ENCODE measurements at places on chromosomes 4 and X.
A peak's percentile ranks its signal among the peaks of the same experiment; 100 is the strongest.

DNA sequence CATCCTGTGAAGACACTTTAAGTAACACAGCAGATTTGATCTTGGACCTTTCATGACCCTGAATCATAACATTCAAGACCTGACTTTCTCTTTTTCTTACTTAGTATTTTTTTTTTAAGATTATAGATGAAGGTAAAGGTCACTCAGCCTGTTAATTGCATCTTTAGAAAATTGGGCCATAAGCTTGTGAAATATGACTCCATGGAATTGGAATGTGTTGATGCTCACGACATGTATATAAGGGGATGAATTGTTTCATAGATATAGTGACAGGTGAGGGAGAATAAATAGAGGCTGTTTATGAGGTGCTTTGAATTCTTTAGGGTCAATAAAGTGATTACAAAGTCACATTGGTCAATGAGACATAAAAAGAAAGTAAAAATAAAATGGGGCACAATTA, 27.7 kb upstream of the HS3ST1 start:
- DNase-seq = no peak

GRCh38 chrX:43345166-43345565, 310.9 kb upstream of the MAOA start:
- DNase-seq = no peak

- DNase-seq = no peak
Observed at GRCh38 chr4:47478804-47479203, 6.3 kb upstream of the ATP10D start.

DNA sequence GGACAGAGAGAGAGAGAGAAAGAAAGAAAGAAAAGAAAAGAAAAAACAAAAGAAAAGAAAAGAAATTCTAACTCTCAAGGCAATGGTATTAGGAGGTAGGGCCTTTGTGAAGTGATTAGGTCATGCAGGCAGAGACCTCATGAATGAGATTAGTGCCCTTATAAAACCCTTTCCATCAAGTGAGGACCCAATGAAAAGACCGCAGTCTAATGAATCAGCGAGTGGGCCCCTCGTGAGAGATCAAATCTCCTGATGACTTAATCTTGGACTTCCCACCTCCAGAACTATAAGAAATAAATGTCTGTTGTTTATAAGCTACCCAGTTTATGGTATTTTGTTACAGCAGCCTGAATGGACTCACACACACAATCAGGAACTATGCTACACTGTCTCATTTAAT, 16.9 kb downstream of the AASDH start:
- no peak for DNase-seq

DNA sequence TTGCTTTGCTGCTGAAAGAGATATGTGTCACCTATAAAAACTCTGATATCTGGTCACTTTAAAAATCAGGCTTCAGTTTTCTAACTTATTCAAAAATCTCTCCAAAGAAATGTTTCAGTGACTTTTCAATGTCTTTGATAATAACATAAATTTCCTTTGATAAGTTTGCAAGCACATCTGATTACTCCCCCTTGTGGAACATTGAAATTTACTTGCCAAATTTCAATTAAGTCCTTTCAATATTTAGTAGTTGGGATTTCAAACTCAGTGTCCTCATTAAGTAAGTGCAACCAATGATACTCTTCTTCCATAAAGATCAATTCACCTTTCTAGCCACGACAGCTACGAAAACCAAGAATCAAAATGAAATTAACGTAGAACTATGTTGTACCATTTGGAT, 151.3 kb upstream of the FAM47C start:
- no peak for DNase-seq

DNA sequence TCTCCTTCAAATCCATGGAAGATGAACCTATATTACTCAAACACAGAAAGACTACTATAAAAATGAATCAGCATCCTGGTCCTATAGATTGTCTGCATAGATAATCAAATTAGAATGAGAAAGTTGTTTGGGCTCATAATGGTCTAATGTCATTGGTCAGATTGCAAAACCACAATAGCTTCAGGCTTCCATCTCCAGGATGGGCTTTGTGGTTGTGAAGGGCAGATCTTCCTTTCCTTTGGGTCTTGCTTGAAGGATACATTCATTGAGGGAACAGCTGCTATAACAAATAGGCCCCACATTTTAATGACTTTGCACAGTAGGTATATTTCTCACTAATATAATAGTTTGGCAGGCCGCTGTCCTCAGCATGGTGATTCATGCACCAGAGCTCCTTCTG, 94.3 kb downstream of the REPS2 start:
- DNase-seq = no peak

- DNase-seq = no peak
Observed at GRCh38 chr4:100063355-100063754, 113.3 kb upstream of the H2AZ1 start.

GRCh38 chrX:2500091-2500802, 529 bp downstream of the DHRSX start:
- DNase-seq = peak; percentile 54

GRCh38 chr4:66187175-66187720, 517.0 kb upstream of the EPHA5 start:
- DNase-seq = no peak

GRCh38 chr4:165079476-165079875, 25.8 kb downstream of the TRIM75 start:
- no peak for DNase-seq

DNA sequence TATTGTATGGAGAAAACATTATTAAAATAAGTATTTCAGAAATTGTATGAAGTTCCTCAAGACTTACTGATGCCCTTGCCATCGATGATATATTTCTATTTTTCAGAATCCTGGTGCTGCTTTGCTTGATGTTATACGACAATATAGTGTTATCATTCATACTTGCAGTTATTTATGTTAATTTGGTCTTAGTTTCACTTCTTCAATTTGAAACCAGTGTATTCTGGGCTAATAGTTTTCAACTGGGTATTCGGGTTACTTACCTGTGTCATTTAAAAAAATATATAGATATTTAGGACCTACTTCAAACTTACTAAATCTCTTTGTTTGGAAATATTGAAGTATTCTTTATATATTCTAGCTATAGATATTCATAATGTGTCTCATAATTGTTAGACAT, 1414.7 kb downstream of the C4orf33 start:
- no peak for DNase-seq

DNA sequence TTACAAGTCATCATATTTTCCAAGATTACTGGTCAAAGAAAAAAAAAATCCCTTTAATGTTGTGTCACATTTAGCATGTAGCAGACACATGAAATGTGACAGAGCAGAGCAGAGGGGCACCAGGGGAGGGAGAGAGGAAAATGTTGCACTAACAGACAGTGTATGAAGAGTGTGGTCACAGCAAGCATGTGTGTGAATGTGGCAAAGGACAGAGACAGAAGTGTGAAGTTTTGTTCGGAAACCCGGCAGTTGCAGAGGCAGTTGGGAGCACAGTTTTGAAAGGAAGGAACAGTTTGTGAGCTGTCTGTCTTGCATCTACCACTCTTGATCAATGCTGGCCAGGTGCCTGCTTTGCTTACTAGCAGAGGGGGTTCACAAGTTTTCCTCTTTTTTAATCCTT, 83.9 kb upstream of the MAP3K15 start:
- no peak for DNase-seq

- DNase-seq = no peak
Observed at GRCh38 chrX:57900975-57901374, 9.3 kb downstream of the ZXDA start.

DNA sequence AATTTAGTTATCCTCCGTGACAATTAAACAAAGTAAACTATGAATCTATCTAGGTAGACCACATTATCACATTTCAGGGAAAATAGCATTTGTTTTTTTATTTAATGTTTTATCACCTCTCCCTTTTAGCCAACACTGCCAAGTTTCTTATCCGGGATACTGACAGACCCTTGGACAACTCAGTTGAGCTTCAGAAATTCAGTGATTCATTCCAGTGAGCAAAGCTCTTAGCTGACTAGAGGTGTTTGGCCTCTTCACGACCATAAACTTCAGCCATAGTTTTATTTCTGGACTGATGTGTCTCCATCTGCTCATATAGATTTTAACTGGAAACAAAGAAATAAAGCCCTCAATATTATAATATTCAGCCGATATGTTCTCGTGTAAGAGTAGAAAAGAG, 15.2 kb downstream of the SLITRK2 start:
- DNase-seq = no peak

- no peak for DNase-seq
Observed at GRCh38 chr4:86916392-86916791, 18.4 kb upstream of the AFF1 start.

- no peak for DNase-seq
Observed at GRCh38 chr4:184897895-184898294, 72.1 kb upstream of the ACSL1 start.

DNA sequence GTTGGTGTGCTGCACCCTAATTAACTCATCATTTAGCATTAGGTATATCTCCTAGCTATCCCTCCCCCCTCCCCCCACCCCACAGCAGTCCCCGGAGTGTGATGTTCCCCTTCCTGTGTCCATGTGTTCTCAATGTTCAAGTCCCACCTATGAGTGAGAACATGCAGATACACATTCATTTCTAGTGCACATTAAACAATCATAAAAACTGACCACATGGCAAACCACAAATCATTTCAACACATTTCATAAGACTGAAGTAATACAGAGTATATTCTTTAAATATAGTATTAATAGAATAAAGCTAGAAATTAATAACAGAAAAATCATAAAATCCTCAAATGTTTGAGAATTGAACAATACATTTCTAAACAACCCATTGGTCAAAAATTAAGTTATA, 34.1 kb downstream of the PRKG2 start:
- DNase-seq = no peak

GRCh38 chrX:35622601-35623000, 175.5 kb upstream of the MAGEB16 start:
- DNase-seq = no peak

GRCh38 chrX:13955975-13956374, 73.7 kb downstream of the GEMIN8 start:
- DNase-seq = no peak

DNA sequence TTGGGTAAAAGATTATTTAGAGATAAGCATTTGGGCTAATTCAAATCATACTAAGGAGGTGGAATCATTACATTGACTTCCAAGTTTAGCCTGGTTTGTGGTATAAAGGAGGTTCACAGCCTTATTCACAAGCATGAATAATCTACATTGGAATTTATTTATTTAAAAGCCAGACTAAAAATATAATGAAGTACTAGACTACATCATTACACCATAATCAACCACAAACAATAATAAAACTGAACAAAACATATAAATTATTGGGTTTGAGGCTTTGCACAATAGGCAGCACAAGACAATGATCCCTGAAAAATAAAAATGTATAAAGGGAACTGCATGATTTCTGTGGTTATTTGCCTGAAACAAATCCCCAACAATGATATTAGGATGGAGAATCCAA, 314.0 kb downstream of the GBA3 start:
- DNase-seq = no peak

- DNase-seq = no peak
Observed at GRCh38 chr4:63937961-63938360, 471.3 kb downstream of the TECRL start.

- no peak for DNase-seq
Observed at GRCh38 chrX:16711219-16711811, 1.2 kb downstream of the CTPS2 start.

DNA sequence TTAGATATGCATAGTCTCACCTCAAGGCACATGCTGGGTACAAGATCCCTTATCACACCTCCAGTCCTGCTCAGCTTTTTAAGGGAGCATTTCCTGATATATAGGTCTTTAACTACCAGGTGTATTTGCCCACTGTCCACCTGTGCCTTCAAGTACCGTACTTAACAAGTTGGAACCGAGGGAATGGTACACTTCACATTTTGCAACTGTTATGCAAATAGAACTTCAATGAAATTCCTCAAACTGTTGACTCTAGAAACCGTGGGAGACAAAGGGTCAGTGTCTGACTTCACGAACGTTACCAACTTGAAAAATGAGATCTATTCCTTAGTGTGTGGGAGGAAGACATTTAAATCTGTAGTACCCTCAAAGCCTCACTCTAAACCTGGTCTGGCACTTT, 5.2 kb downstream of the TRIM2 start:
- DNase-seq = no peak

Measured in stimulated activated naive CD8-positive, alpha-beta T cell treated with anti-CD3 and anti-CD28 coated beads, Interleukin-15, amount 100 ng/mL, for 72 hours (primary cell).